GM23248 (cell line): ENCODE measurements at places on chromosomes 16 and 17.

DNA sequence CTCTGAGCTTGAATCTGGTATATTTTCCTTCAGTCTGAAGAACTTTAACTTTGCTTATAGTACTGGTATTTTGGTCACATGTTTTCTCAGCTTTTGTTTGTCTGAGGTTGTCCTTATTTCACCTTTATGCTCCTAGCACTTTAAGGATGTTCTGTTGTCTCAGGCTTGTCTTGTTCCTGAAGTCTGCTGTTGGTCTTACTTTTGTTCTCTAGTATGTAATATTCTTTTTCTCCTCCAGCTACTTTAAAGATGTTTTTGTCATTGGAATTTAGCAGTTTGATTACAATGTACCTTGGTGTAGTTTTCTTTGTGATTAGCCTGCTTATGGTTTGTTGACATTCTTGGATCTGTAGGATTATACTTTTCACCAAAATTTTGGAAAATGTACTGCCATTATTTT is 23.6 kb downstream of the RPTOR start:
- no peaks in the 10 kb centered on the region for H3K36me3 ChIP-seq
- no peak for DNase-seq
- H3K27me3 ChIP-seq, result no peaks in the 10 kb centered on the region

GRCh38 chr17:50027881-50028735 is 27.8 kb upstream of the ITGA3 start:
- H3K4me1 ChIP-seq, result peaks cover 30% of the 10 kb centered on the region
- H3K4me3 ChIP-seq, result peak overlapping the region; percentile 69
- H3K27ac ChIP-seq, result peak overlapping the region; percentile 77
- peak; percentile 70 for DNase-seq
- H3K27me3 ChIP-seq, result no peaks in the 10 kb centered on the region
- H3K36me3 ChIP-seq, result no peaks in the 10 kb centered on the region

DNA sequence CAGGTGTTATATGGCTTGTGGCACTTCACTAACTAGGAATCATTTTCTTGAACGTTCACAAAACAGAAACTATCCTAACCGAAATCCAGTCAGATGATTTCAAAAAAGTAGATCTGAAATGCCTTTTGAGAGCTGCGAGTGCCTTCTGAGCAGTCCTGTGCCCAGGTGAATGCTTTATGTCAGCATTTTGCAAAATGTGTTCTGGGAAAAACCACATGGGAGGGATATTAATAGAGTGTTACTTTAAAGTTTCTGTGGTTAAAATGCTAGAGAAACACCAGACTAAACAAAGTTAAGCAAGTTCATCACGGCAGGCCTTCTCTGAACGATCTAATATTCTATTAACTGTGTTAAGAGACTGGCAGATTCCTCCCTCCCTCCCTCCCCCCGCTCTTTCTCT is 15.8 kb upstream of the RGS9 start:
- H3K27me3 ChIP-seq, result peaks cover 3% of the 10 kb centered on the region; the same call in 1 of the 2 replicates
- H3K27ac ChIP-seq, result no peak overlapping the region
- H3K4me1 ChIP-seq, result peaks cover 14% of the 10 kb centered on the region
- H3K4me3 ChIP-seq, result no peak overlapping the region
- no peaks in the 10 kb centered on the region for H3K36me3 ChIP-seq

GRCh38 chr17:6075845-6076244 is 5.7 kb downstream of the WSCD1 start:
- no peaks in the 10 kb centered on the region for H3K4me1 ChIP-seq
- no peak for DNase-seq
- H3K36me3 ChIP-seq, result no peaks in the 10 kb centered on the region
- H3K27ac ChIP-seq, result no peak overlapping the region
- no peak overlapping the region for H3K4me3 ChIP-seq

DNA sequence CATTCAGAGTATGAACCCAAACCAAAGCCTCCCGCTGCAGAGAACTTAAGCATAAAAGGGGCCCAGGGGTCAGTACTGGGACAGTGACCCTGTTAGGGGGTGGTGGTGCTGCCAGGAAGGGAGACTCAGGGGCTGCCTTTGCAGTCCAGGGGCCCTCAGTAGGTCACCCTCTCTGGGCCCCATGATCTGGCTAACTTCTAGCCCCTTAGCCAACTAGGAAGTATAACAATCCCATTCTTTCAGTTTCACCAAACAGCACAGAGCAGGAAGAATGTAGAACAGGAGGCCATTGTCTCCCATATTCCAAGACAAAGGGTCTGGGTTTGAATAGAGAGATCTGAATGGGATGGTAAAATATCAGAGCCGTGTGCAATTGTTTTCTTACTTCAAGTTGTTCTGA is 378.6 kb upstream of the C16orf82 start:
- no peak overlapping the region for H3K4me3 ChIP-seq
- no peak for DNase-seq
- no peaks in the 10 kb centered on the region for H3K27me3 ChIP-seq

- H3K4me3 ChIP-seq, result 0 out of 2 replicates have a peak overlapping the region, but pooled peaks have one; percentile 34
- H3K27me3 ChIP-seq, result no peaks in the 10 kb centered on the region
- DNase-seq, result peak; percentile 98
- peak overlapping the region; percentile 99 for H3K27ac ChIP-seq
Observed at GRCh38 chr16:75238132-75238852, 13.1 kb downstream of the BCAR1 start.

- H3K4me1 ChIP-seq, result no peaks in the 10 kb centered on the region
- H3K36me3 ChIP-seq, result no peaks in the 10 kb centered on the region
- H3K4me3 ChIP-seq, result no peak overlapping the region
- no peak for DNase-seq
Observed at GRCh38 chr16:9868606-9869149, 313.6 kb downstream of the GRIN2A start.

DNA sequence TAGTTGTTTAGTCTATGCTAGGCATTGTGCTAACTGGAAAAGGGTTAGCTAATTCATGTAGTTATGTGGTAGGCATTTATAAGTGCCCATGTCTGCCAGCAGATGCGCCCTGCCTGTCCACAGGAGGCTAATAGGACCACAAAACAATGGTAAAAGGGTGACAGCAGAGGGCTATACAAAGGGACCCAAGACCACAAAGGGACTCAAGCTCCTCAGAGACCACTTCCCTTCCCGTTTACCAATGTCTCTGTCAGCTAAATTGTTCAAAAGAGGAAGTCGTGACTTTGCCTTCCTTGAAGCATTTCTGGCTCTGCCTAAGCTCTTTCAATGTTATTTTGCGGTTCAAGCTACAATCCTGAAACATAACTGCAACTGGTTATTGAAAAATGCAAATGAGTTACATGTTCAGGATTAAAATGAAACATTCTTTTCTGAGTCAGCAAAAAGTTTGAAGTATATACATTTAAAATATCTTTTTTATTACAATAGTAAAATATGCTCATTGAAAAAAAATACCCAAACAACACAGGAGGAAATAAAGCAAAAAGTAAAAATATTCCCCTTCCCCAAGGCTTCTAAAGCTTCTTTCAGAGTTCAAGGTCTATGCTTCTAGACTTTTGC is 149.2 kb downstream of the MAF start:
- no peak overlapping the region for H3K27ac ChIP-seq
- H3K4me3 ChIP-seq, result no peak overlapping the region
- no peaks in the 10 kb centered on the region for H3K27me3 ChIP-seq
- no peaks in the 10 kb centered on the region for H3K4me1 ChIP-seq
- DNase-seq, result no peak

GRCh38 chr17:6069539-6070429 is at the start of gene WSCD1:
WSCD1 (plus strand) TSS chr17:6070379; CDS start chr17:6080659, 10,280 bp downstream.
- DNase-seq, result peak; percentile 21
- no peak within 1 kb of the TSS for H3K27ac ChIP-seq
- no peaks in the 10 kb centered on the region for H3K36me3 ChIP-seq
- H3K4me3 ChIP-seq, result no peak within 1 kb of the TSS
- no peaks in the 10 kb centered on the region for H3K4me1 ChIP-seq

DNA sequence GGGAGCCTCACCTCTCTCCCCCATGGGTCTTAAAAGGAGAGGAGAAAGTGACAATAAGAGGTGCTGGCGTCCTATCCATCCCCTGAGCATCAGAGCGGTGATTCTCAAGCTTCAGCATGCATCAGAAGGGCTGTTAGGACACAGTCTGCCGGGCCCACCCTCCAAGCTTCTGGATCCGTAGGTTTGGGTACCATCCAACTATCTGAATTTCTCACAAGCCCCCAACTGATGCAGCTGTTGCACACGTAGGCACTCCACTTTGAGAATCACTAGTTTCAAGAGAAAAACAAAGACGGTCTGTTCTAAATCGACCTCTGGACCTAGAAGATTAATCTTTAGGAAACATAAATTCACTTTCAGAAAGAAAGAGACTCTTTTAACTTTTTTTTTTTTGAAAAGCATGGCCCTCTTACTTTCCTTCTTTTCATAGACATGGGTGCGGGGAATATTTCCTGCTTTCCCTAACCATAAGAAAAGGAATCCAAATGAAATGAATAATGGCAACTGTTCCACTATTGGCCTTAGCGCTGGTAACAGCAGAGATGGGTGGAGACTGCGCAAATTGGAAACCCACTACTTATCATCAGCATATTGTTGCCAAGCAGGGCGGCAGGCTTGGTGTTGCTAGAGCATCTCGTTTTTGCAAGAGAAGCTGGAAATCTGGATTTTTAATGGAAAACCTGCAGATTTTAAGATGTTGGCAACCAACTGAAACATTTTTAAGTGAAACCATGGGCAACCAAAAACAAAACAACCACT is 144.4 kb downstream of the GAS7 start:
- no peaks in the 10 kb centered on the region for H3K36me3 ChIP-seq
- H3K27ac ChIP-seq, result no peak overlapping the region
- no peaks in the 10 kb centered on the region for H3K27me3 ChIP-seq
- H3K4me1 ChIP-seq, result peaks cover 12% of the 10 kb centered on the region
- no peak overlapping the region for H3K4me3 ChIP-seq

DNA sequence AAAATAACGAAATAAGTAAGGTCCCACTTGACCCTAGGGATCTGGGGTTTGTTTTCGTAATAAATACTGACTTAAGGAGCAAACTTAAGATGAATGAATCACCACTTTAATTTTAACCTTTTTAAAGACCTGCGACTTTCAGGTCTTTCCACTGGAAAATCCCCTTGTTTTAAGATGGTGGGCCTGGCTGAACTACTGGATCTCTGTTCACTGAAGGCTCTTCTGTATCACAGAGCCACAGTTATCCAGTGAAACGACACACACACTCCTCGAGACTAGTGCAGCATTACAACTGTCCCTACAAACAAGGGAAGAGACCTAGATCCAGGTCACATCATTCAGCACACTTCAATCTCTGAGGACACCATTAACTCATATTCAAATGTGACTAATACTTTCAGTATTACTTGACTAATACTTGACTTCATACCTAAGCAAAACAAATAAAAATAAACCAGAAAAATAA is 299.0 kb downstream of the CEP112 start:
- H3K27ac ChIP-seq, result no peak overlapping the region
- peak; percentile 6 for DNase-seq
- no peaks in the 10 kb centered on the region for H3K27me3 ChIP-seq
- no peak overlapping the region for H3K4me3 ChIP-seq
- peaks cover 14% of the 10 kb centered on the region for H3K4me1 ChIP-seq

- no peak overlapping the region for H3K27ac ChIP-seq
- H3K4me3 ChIP-seq, result no peak overlapping the region
- no peaks in the 10 kb centered on the region for H3K4me1 ChIP-seq
- DNase-seq, result peak; percentile 62
- H3K36me3 ChIP-seq, result no peaks in the 10 kb centered on the region; the same call in 1 of the 2 replicates
Observed at GRCh38 chr16:4404247-4404966, 12.0 kb downstream of the CORO7 start.

- H3K4me3 ChIP-seq, result no peak overlapping the region
- H3K27ac ChIP-seq, result no peak overlapping the region
- no peaks in the 10 kb centered on the region for H3K27me3 ChIP-seq
Observed at GRCh38 chr17:76280650-76281049, 15.5 kb downstream of the UBALD2 start.

DNA sequence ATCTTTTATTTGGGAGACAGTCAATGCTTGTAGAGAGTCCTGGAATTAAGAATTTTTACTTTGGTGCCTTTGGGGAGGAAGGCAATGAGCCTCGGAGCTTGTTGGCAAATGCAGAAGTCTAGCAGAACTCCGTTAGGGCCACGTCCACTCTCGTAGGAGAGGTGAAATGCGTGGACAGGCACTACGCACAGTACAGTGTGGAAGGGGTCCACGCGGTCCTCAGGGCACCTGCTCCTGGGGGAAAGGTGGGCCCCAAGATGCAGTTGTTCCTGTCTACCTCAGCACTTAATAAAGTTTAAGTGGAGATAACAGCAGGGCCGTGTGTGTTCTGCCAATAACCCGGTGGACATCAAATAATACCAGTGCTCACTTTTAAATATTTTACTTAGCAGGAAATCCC is 1.8 kb downstream of the RAB11FIP3 start:
- no peaks in the 10 kb centered on the region for H3K36me3 ChIP-seq
- DNase-seq, result peak; percentile 23
- no peaks in the 10 kb centered on the region for H3K27me3 ChIP-seq
- H3K27ac ChIP-seq, result no peak overlapping the region

GRCh38 chr17:27975146-27976011 is 67.1 kb upstream of the NLK start:
- DNase-seq, result peak; percentile 50
- no peaks in the 10 kb centered on the region for H3K36me3 ChIP-seq
- H3K27me3 ChIP-seq, result no peaks in the 10 kb centered on the region
- no peak overlapping the region for H3K4me3 ChIP-seq
- no peak overlapping the region for H3K27ac ChIP-seq
- peaks cover 8% of the 10 kb centered on the region; the same call in 1 of the 2 replicates for H3K4me1 ChIP-seq

- DNase-seq, result peak; percentile 38
- no peaks in the 10 kb centered on the region for H3K27me3 ChIP-seq
- peaks cover 56% of the 10 kb centered on the region for H3K4me1 ChIP-seq
- peak overlapping the region; percentile 89 for H3K27ac ChIP-seq
- H3K36me3 ChIP-seq, result peaks cover 22% of the 10 kb centered on the region
- no peak overlapping the region for H3K4me3 ChIP-seq
Observed at GRCh38 chr17:40459636-40460603, 16.7 kb downstream of the IGFBP4 start.

GRCh38 chr17:4994081-4994595 is 3.2 kb downstream of the INCA1 start:
- DNase-seq, result no peak
- no peaks in the 10 kb centered on the region for H3K36me3 ChIP-seq
- H3K27me3 ChIP-seq, result no peaks in the 10 kb centered on the region
- no peaks in the 10 kb centered on the region for H3K4me1 ChIP-seq
- no peak overlapping the region for H3K4me3 ChIP-seq
- no peak overlapping the region for H3K27ac ChIP-seq

DNA sequence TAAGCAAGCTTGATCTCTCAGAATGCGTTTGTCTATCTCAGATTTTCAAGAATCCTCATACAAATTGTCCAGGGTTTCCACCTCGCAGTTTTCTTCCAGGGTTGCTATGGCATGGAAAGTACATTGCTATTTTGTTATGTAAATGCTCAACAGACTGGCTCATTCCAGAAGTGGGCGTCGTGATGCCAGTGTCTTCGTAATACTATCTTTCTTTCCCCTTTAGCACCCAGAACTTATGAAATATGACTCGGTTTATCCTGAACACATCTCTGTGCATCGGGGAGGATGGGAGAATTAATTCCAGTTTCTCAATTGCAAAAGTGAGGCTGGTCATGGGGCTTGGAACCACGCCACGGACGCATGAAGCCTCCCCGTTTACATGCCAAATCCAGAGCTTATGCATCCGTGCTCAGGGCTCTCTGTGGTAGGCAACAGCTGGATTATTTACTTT is 405.0 kb downstream of the WWOX start:
- no peaks in the 10 kb centered on the region for H3K36me3 ChIP-seq
- H3K4me3 ChIP-seq, result no peak overlapping the region
- DNase-seq, result peak; percentile 39
- no peak overlapping the region for H3K27ac ChIP-seq
- no peaks in the 10 kb centered on the region for H3K27me3 ChIP-seq

- DNase-seq, result peak; percentile 39
- no peak overlapping the region for H3K27ac ChIP-seq
- no peaks in the 10 kb centered on the region for H3K4me1 ChIP-seq
- peaks cover 13% of the 10 kb centered on the region; the same call in 1 of the 2 replicates for H3K27me3 ChIP-seq
- H3K4me3 ChIP-seq, result no peak overlapping the region
- no peaks in the 10 kb centered on the region for H3K36me3 ChIP-seq
Observed at GRCh38 chr17:6374761-6375312, 60.1 kb downstream of the AIPL1 start.

GRCh38 chr17:75183999-75184884 is 1.5 kb upstream of the SUMO2 start:
- no peaks in the 10 kb centered on the region for H3K27me3 ChIP-seq
- H3K36me3 ChIP-seq, result peaks cover 8% of the 10 kb centered on the region; the same call in 1 of the 2 replicates
- H3K4me3 ChIP-seq, result no peak overlapping the region
